D341Med (cell line): ENCODE measurements at places on chromosomes 3 and 15.

GRCh38 chr15:40412095-40412759 lies 6.6 kb downstream of the IVD start:
- no peak for DNase-seq

GRCh38 chr3:9137676-9138075 lies 111.8 kb downstream of the SRGAP3 start:
- no peak for DNase-seq

- DNase-seq, result no peak
These were observed 36.2 kb downstream of the GLB1 start for GRCh38 chr3:33060609-33061337.

GRCh38 chr3:188135271-188135670 lies 18.7 kb upstream of the LPP start:
- no peak for DNase-seq

- DNase-seq, result no peak
These were observed 114.0 kb downstream of the LRRC28 start for GRCh38 chr15:99365242-99365641.

GRCh38 chr3:107263269-107264021 lies 113.8 kb upstream of the CCDC54 start:
- DNase-seq, result no peak

DNA sequence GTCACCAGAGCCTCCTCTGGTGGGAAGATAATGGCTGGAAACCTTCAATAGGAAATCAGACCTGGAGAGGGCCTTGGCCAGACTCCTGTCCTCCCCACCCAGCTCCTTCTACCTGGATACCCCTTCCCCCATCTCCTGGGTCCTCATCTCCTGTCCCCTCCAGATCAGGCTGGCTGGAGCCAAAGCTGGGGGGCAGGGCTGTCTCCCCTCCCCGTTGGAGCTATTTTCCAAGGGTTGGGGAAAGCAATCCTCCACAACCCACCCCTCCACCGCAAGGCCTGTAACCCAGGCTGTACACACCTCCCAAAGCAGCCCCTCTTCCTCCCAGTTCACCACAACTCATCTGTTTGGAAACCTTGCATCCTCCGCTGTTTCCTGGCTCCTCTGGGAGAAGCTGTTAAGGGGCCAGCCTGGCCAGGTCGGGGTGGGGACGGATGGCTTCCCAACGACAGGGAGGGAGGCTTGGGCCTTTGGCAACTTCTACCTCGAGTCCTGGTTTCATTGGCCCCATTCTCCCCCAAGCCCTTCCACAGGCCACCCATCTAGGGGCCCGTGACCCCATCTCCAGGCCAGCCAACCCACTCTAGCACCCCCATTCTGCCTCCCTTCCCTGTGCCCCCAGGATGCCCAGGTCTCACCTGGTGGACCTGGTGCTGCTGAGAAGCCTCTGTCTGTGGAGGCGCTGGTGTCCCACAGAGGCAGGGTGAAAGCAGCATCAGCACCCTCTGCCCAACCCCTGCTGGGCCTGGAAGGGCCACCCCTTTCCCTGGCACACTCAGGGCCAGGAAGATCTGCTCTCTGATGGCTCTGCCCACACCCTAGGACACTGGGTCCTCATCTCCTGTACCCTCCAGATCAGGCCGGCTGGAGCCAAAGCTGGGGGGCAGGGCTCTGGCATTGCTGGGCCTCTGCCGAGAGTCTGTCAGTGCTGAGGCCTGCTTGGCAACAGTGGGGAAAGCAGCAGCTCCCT lies 22.1 kb upstream of the GOLGA6C start:
- DNase-seq, result peak; percentile 27

DNA sequence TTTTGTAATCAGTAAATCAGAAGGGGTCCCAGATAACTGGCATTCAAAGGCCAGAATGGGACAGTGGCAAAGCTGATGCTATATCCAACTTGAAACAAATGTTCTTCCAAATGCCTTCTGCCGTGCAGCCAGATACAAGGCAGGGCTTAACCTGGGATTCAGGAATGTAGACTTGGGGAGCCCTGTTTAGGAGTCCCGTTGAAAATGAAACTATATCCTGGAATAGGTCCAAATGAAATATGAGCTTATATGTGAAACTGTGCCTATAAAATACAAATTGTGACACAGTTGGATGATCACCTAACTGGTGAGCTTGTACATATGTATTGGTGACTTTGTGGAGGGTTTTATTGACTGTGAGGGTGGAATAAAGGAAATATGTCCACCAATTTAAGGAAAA lies 28.7 kb downstream of the FRMD4B start:
- DNase-seq, result no peak

DNA sequence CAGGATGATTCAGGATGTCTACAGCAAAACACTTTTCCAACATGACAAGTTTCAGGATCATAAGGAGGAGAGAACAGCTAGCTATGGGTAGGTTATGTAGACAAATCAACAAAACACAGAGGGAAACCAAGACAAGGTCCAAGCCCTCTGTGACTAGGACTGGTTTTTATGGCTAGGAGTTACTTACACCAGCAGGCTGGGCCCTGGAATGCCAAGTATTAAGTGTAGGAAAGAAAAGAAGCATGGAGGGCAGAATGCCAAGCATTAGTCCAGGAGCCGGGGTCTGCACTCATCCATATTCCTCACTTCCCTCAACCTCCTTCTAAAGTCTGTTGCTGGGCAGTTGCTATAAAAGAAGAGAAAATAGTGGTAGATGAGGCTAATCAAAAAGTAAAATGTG lies 35.3 kb upstream of the PPP2R3A start:
- no peak for DNase-seq

DNA sequence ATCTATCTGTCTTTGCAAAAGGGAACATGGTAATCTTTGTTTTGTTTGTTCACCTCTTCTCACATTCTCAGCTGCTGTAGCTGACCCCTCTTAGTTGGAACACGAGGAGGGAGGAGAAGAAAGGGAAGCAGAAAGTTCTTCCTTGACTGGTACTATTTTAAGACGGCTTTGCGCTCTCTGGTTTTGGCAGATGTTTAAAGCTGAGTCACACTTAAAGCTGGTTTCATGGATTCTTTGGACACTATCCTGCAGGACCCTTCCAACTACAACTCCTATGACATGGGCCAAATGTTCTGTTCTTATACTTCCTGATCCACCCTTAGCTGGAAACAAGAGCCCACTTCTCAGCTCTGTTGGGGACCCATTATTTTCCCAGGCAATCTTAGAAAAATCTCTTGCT lies 40.6 kb upstream of the FXR1 start:
- no peak for DNase-seq

DNA sequence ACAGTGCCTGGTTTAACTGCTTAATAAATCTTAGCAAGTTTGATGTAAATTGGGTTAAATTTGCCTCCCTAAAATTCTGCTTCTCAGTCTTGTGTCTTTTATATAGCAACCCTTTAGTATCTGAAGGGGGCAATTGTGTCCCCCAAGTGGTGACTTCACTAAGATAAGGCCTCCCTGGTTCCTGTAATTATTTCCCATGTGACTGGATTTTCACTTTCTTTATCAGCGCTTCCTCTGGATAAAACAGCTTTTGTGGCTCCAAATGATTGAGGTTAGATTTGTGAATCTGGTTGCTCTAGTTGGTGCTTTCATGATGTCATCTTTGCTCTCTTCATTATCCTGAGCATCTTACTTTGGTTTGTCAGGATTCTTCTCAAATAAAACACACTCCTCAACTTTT lies 334.3 kb upstream of the CTDSPL start:
- DNase-seq, result no peak

DNA sequence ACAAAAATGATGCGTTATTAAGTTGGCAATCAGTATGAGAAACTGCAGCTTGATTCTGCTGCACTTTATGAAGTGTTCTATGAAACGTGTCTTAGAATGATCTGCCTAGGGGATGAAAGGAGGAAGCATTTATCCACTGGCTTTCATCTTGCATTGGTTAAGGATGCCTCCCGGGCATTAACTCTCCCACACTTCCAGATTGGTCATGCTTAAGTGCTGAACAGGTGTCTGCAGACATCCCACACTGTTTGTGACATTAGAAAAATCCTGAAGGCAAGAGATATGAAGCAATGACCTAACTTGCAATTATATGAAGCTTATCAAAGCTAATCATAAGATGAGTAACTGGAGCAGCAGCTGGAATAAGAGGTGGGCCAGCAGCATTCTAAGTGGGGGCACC lies 437.3 kb downstream of the NSUN3 start:
- no peak for DNase-seq

- no peak for DNase-seq
These were observed 420.0 kb upstream of the CBLB start for GRCh38 chr3:106288781-106289180.

GRCh38 chr3:133535971-133536881 lies 37.3 kb upstream of the CDV3 start:
- DNase-seq, result no peak

- DNase-seq, result no peak
These were observed 224.6 kb downstream of the GREM1 start for GRCh38 chr15:32942401-32942841.

- DNase-seq, result no peak
These were observed 17.1 kb upstream of the EHHADH start for GRCh38 chr3:185270956-185271332.
